ENCODE measurements at places on chromosomes 2 and 18.

DNA sequence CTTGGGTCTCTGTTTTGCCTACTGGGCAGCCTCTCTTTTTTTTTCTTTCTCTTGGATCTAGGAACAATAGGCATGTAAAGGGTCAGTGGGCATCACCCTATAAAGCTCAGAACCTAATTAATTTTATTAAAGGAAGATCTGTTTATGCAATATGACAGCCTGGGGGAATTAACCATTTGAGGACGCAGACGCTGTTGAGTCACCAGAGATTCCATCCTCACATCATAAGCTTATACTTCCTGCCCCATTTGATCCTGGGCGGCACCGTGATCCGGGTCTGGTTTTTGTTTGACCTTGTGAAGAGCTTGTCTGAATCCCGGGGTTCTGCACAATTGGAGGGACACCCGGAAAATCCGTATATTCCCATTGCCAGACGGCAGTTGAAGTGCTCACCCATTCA, 16.8 kb upstream of the BCL11A start:
- no peak for DNase-seq

GRCh38 chr2:240310645-240311044, 124.8 kb upstream of the GPC1 start:
- DNase-seq, result no peak

GRCh38 chr2:239561446-239562001, 160.7 kb upstream of the HDAC4 start:
- no peak for DNase-seq

DNA sequence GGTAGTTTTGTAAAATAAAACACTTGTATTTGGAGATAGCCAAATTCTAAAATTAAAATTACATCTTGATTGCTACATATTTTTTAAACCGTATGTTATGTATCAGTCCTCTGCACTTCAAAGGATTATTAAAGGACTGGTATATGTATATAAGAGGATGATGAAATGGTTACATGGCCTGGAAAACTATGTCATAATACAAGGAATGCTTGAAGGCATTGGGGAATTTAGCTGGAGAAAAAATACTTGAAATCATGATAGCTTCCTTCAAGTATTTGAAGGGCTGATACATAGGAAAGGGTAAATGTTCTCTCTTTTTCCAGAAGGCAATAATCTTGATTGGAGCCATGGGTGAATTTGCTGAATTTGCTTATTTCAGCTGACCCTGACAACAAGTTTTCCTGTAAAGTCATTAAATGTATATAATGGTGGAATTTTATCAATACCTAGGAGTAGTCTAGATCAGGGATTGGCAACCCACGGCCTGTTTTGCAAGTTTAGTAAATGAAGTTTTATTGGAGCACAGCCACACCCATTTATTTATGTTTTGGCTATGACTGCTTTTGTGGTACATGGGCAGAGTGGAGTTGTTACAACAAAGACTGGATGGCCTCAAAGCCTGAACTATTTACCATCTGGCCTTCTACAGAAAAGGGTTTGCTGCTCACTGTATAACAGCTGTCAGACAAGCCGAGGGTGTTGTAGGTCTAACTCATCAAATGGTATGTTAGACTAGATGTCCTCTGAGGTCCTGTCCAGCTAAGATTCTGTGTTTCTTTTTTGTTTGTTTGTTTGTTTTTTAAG, 34.4 kb downstream of the ACYP2 start:
- no peak for DNase-seq

DNA sequence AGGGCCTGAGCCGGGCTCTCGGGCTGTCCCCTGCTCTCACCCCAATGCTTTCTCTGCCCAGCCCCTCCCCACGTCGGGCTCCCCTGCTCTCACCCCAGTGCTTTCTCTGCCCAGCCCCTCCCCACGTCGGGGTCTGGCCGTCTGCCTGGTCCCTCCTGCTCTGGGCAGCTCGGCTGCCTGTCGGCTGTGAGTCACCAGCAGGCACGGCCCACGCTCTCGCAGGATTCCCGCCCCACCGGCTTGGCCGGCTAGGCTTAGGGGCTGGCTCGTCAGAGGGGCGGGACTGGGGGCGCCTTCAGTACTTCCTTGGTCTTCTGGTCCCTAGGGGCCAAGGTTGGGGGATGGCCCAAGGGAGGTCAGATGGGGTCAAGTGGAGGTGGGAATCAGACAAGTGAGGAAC, 3.3 kb downstream of the BOK start:
- no peak for DNase-seq

- DNase-seq, result no peak
Observed at GRCh38 chr2:187263675-187264560, 184.1 kb downstream of the CALCRL start.

GRCh38 chr18:70536370-70537062, 247.7 kb downstream of the SOCS6 start:
- DNase-seq, result no peak

DNA sequence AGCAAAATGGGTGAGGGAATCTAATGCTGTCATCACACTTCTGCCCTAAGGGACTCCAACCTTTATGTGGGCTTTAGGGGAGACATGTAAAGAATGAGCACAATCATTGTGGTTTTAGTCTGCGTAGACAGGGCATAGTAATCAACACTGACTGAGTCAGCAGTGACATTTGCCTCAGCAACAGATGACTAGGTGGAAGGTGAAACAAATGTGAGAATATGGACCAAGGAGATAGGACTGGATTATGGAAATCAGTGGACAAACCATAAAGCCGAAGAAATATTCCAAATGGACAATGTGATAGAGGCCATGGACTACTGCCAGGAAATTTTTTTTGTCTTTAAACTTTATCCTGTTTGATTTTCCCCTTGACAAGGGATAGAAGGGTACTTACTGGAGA, 83.9 kb downstream of the PDK1 start:
- DNase-seq, result no peak

DNA sequence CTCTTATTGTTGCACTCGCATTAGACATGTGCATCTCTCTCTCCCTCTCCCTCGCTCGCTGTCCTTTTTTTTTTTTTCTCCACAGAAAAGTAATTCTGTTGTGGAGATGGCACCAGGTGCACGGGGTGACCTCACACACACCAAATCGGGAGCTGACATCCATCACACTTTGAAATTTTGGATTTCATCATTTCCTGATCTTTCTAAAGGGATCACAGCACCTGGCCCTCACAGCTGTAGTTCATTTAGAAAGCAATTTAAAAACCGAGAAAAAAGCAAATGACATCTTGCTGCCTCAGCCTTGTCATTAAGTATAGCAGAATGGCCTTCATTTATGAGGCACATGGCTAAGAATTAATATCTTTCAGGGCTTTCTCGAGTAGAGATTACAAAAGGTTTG, 717.2 kb downstream of the RNF144A start:
- DNase-seq, result no peak

DNA sequence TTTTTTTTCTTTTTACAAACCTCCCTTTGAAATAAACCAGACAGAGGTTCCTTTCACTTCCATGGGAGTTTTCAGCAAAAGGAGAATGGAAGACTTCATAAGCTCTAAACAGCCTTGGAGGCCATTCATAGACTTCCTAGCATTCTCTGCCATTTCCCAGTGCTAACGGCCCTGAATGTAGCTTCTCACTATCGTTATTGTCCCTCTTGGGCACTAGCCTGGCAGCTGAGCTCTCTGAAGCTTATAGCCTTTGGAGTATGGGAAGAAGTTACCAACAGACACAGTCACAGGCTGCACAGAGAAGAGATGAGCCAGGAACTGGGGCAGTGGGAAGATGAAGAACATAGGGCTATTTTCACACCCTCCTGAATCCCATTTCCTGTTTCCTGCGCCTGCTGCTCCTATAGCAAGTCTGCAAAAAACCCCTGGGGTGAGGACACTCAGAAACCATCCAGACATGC, 29.1 kb upstream of the EPC2 start:
- no peak for DNase-seq

DNA sequence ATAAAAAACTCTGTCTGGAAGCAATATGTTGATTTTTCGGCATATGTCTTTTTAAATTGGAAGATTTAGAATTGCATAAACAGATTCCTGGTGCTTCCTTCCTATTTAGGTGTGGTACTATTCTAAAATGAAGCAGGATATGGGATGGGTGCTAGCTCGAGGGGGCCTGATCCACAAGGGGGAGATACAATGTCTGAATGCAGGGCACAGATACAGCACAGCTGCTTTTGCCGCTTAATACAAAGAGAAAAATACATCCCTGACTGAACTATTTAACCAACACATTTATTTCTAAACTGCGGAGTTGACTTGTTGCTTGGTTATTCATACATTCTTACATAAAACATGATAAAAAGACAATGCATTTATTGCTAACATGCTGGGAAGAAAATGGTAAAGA, 169.1 kb downstream of the TMEFF2 start:
- DNase-seq, result no peak

DNA sequence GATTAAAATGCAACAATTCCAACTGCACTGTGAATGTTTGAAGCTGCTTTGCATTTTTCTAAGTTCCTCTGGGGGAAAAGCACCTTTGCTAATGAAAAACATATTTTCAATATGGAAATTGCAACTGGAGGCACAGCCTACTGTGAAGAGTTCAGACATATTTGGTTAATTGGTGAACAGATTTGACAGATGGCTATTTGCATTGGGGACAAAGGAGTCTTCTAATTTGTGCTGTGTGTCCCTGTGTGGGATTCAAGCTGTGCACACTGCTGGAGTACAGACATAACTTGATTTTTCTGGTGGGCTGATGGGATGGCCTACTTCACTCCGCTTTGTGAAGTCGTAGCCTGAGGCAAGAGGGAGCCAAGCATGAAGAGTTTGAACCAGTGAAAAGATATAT, 40.7 kb upstream of the ARHGAP25 start:
- DNase-seq, result no peak

DNA sequence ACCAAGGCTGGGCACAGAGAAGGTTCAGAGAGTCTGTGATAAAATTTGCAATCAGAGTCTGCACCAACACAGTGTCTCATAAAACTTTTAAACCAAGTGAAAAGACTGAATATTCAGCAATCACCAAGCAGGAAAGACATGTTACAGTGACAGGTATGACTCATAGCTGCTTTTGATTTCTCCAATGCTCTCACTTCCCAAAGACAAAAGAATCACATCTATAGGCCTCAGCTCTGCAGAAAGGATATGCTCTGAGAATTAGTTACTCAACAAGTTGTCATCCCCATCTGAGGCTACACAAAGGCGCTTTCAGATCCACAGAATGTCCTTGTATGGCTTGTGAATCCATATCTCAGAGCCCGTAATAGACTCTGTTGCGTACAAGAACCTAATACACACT, 92.5 kb downstream of the KCNF1 start:
- DNase-seq, result no peak

GRCh38 chr2:235480614-235481013, 13.2 kb upstream of the AGAP1 start:
- no peak for DNase-seq

DNA sequence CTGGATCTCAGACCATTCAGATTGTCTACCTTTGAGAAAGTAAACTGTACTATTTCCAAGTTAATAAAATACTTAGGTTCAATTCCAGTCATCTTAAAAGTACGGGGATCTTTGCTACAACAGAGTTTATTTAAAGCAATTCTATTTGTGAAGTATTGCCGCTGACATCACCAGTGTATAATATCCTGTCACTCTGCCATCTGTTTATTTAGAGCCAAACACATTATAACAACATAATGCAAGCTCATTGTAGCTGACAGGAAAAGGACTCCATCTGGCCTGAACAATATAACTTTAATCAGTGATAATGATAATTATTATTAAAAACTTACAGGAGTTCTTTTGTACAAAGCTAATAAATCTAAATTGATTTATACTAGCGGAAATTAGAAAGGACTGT, 786.8 kb downstream of the ERBB4 start:
- no peak for DNase-seq

DNA sequence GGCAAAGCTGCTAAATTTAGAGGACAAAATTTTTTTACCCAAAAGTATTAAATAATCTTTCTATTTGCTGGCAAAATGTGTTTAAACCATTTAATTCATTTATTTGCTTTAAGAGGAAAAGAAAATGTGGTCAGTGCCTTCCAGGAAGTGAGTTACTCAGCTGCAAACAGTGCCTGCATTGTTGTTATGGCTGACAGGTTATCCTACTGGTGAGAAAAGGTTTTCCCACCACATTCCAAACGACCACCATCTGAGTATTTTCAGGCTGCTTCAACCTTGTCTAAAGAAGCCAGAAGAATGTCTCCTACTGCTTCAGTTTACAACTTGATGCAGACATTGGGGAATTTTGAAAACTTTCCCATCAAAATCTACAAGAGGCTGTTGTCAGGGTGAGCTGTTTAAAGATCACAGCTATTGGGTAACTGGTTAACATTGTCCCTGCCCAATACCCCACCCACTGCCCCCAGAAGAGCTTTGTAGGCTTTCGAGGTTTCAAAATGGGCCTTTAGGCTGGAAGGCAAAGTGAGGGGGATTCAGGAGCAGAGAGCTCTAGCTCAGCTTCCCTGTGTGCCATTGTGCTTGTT, 461.3 kb upstream of the FANCL start:
- DNase-seq, result no peak

DNA sequence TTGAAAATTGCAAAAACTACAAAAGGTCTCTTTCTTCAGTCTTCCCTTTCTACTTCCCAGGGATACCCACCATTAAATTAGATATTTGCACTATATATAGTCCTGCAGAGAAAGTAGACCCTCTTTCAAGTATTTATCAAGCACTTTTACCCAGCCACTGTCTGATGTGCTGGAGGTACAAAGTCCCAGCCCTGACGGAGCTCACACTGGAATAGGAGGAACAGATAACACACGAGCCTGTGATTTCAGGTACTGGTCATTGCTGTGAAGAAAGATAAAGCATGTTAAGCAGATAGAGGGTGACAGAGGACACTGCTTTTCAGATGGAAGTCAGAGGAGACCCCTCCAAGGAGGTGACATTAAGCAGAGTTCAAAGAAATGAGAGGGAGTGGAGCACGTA, 19.6 kb downstream of the SEC11C start:
- no peak for DNase-seq

DNA sequence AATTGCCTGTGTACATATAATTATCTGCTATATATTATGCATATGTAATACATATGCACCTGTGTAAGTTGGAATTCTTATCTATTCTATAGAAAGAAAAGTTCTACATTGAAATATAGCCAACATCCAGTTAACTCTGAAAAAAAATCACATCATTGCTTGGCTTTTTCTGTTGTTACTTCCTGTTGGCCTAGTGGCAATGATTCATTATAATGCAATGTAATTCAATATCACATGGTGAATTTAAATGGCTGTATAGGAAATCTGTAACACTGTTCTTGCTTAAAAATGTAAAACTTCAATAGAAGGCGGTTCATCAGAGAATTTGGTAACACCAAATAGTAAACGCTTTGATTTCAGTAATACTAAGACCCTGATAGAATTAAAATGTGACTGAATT, 44.5 kb upstream of the MAP4K3 start:
- no peak for DNase-seq

DNA sequence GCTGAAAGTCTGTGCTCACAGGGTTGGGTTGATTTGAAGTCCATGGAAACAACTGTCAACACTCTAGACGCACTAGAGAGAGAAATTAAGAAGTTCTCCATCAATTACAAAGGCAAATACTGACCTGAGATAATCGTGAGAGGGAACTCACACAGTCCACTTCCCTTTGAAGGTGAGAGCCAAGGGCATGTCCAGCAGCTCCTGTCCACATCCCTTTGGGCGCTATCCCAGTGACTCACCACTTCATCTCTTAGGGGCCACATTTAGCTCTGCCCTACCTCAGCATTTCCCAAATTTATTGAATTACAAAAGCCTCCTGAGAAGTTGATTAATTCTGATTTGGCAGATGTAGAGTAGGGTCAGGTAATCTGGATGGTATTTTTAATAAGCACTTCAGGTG, 148.8 kb upstream of the MAPRE2 start:
- no peak for DNase-seq

Measured in CD4-positive, alpha-beta T cell treated with Interleukin-6 at 100 ng/mL for 8 hours (primary cell).